ENCODE measurements at places on chromosomes 16 and 17. TPM values are rescaled to one million over a fixed set of nuclear protein-coding genes. Genes with fewer than 3 reads are reported as not detected.

- H3K36me3 ChIP-seq, result no peaks in the 10 kb centered on the region
- no peak overlapping the region for H3K27ac ChIP-seq
- DNase-seq, result no peak
- no peaks in the 10 kb centered on the region for H3K4me1 ChIP-seq
- no peak overlapping the region for H3K4me3 ChIP-seq
Observed at GRCh38 chr17:5580969-5581368, 3.3 kb downstream of the NLRP1 start.

GRCh38 chr17:19646788-19647696, 1.5 kb upstream of the ALDH3A2 start:
- peak overlapping the region; percentile 84 for H3K4me3 ChIP-seq
- H3K36me3 ChIP-seq, result peaks cover 2% of the 10 kb centered on the region
- peaks cover 67% of the 10 kb centered on the region for H3K4me1 ChIP-seq
- DNase-seq, result no peak

The TNP2 gene
- total RNA-seq, result not detected

- H3K36me3 ChIP-seq, result no peaks in the 10 kb centered on the region
- peak within 1 kb of the TSS; percentile 72 for H3K4me3 ChIP-seq
- H3K4me1 ChIP-seq, result peaks cover 10% of the 10 kb centered on the region
- DNase-seq, result no peak
Observed at GRCh38 chr17:40364121-40364861, at the start of gene GJD3. Gene GJD3 (minus strand): TSS chr17:40364737. CDS start chr17:40363815, 922 bp downstream.

DNA sequence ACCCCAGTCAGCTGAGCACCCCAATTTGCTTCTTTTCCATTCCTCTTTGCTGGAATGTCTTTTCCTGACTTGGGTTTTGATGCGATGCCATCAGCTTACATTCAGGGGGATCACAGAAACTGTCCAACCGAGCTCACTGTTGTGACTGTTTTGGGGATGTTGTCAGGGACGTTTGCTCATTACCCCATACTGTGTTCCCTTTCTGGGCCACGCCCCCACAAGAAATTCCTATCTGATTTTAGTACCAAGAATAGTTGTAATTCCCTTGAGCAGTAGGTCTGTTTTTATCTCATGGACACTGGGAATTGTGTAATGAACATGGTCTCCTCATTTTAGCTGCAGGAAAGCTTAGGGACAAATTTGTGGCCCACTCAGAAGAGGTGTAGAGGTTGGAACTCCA, 2.6 kb upstream of the NTN1 start:
- H3K27ac ChIP-seq, result no peak overlapping the region
- H3K4me1 ChIP-seq, result peaks cover 4% of the 10 kb centered on the region
- no peak overlapping the region for H3K4me3 ChIP-seq
- no peak for DNase-seq
- H3K36me3 ChIP-seq, result no peaks in the 10 kb centered on the region
- H3K27me3 ChIP-seq, result peaks cover 56% of the 10 kb centered on the region

DNA sequence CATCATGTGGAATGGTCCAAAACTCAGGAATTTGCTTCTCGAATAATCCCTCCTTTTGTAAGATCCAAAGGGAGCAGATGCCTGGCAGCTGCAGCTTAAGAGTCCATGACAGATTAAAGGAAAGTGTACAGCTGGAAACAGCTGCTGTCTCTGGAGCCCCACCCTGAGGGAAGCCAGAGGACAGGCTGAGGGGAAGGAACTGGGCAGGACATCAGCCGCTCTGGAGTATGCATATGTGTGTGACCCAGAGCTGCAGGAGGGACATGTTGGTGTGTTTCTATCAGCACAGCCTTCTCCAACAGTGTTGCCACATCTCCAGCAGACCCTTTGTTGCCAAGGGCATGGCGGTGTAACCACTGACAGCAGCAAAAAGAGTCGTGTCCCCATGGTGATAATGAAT, 46.2 kb downstream of the CYB561 start:
- peaks cover 11% of the 10 kb centered on the region for H3K4me1 ChIP-seq
- H3K27me3 ChIP-seq, result no peaks in the 10 kb centered on the region
- no peak overlapping the region for H3K27ac ChIP-seq
- no peak for DNase-seq
- peaks cover 25% of the 10 kb centered on the region for H3K36me3 ChIP-seq
- no peak overlapping the region for H3K4me3 ChIP-seq

The INCA1 gene
- total RNA-seq, result 1.7 TPM

The KRTAP4-6 gene
- total RNA-seq, result not detected

DNA sequence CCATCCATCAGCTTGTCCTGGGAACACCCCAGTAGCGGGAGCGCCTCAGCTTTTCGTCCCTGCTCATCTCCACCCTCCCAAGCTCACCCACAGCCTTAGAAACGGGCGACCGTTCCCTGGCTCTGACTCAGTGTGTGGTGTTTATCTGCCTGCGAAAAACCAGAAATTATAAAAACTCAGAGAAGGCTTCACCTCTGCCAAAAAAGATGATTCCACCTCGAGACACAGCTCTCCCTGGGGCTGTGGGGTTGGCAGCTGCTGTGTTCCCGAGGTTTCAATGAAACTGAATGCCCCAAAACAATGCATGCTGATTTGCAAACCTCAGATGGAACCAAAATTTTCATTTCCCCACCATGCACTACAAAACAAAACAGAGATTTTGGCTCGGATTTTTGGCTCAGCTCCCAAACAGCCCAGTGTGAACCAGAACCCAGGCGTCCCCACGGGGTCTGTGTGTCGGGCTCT, 62.4 kb upstream of the MED9 start:
- no peak overlapping the region for H3K27ac ChIP-seq
- H3K4me3 ChIP-seq, result no peak overlapping the region
- H3K4me1 ChIP-seq, result no peaks in the 10 kb centered on the region
- H3K36me3 ChIP-seq, result no peaks in the 10 kb centered on the region
- H3K27me3 ChIP-seq, result peaks cover 12% of the 10 kb centered on the region

- no peak overlapping the region for H3K4me3 ChIP-seq
- H3K27me3 ChIP-seq, result peaks cover 55% of the 10 kb centered on the region
- H3K36me3 ChIP-seq, result no peaks in the 10 kb centered on the region
- DNase-seq, result no peak
Observed at GRCh38 chr17:34349751-34350150, 6.5 kb upstream of the CCL13 start.

GRCh38 chr16:75754141-75754540, 27.9 kb upstream of the CPHXL start:
- H3K27me3 ChIP-seq, result peaks cover 23% of the 10 kb centered on the region
- no peaks in the 10 kb centered on the region for H3K36me3 ChIP-seq
- no peak overlapping the region for H3K4me3 ChIP-seq
- no peak overlapping the region for H3K27ac ChIP-seq

The GPR142 gene
- total RNA-seq, result not detected

The SEZ6 gene
- not detected for total RNA-seq

DNA sequence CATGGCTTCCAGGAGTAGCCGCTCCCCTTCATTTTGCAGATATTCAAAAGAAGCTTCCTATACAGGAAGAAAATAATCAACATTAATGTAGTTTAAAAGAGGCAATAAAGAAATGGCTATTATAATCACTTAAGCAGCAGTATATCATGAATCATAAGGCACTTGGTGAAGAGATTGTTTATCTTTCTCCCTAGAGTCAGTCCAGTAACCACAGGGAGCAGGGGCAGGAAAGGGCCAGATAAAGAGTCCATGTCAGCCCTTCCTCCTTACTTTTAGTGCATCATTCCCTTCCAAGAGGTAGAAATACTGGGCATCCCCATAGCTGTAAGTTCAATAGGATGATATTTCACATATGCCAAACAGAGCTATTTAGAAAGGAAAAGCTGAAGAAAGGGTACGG, 184.6 kb upstream of the C17orf78 start:
- no peak overlapping the region for H3K4me3 ChIP-seq
- H3K27ac ChIP-seq, result no peak overlapping the region
- H3K36me3 ChIP-seq, result peaks cover 23% of the 10 kb centered on the region
- peaks cover 17% of the 10 kb centered on the region for H3K4me1 ChIP-seq
- H3K27me3 ChIP-seq, result no peaks in the 10 kb centered on the region

The UMOD gene
- total RNA-seq, result not detected

DNA sequence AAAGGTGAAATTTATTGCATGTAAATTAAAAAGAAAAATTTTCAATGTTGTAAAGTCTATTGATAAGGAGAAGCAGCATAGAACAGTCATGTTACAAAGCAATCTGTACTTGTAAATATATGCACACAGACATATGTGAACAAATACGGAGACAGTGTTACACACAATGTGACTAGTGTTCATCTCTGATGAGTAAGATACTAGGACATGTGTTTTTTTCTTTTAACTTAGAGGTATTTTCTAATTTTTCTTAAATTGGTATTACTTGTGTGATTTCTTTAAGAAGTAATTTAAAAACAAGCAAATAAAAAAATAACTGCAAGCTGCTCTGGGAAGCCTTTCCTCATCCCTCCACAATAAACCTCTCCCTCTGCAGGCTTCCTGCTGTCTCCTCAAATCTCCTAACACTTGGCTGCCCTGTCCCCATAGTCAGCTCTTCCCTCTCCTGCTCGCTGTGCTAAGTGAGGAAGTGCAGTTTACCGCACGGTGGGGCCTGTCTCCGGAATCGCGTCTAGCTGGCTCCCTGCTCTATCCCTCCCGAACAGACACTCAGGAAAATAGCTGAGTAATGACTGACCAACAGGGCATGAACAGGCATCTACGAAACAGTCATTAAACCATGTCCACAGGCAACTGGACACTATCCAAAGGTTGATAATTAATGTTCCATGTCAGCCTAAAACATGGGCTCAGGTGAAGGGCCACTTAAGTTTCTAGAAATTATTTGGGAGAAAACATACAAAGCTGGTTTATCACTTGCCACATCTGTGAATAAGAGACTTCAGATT, 35.9 kb downstream of the CMTM4 start:
- no peaks in the 10 kb centered on the region for H3K36me3 ChIP-seq
- no peak for DNase-seq
- H3K27ac ChIP-seq, result peak overlapping the region; percentile 97
- no peaks in the 10 kb centered on the region for H3K27me3 ChIP-seq
- H3K4me3 ChIP-seq, result peak overlapping the region; percentile 22

DNA sequence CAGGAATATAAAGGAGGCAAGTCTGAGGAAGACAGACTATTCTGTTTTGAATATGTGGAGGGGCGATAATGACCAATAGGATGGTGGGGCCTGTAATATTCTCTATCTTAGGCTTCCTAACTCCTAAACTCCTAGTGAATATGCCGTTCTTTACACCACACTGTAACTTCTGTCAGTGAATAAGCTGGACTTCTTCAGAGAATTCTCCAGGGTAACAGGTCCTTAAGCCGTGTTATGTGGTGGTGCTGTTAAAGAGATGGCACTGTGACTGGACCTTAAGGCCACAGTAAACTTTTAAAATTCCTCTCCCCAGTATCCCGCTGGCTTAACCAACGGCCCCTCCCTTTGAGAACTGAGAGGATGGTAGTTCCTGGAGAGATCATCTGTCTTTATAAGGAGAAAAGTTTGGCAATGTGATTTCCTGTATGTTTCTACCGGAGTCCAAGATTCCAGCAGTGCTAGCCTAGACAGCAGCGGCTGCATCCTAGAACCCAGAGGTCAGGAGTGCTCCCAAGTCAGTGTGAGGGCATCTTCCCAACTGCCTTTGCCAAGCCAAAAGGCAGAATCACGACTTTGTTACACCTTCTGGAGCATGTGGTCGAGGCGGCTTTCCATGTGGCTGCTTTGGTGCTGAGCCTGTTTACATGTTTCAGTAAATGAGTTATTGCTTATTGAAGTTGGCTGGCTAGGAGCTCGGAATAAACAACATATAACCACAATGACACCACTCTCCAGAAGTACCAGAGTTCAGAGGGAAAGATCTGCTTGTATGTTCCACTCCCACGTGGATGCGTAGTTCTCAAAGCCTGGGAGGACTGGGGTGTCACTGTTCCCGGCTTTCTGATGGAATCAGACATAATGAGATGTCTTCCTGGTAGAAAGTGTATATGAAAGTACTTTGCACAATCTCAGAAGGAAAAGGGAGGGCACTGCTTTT, 41.0 kb downstream of the TUBD1 start:
- H3K27ac ChIP-seq, result peak overlapping the region; percentile 97
- H3K4me1 ChIP-seq, result peaks cover 41% of the 10 kb centered on the region
- H3K36me3 ChIP-seq, result no peaks in the 10 kb centered on the region
- DNase-seq, result no peak

DNA sequence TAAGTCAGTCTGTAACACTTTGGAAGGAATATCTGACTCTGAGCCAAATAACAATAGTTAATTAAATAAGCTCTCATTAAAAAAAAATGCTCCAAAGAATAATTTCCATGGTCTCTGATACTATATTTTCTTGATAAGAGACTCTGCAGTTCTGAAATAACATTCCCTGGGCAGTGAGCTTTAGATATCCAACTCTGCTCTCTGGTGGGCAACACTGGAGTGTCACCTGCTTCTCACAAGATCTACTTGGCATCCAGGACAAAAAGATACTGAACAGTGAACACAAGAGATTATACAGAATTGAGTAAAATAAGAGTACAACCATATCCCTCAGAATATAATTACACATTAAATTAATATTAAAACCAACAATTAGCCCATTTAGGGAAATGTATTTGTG, 13.7 kb downstream of the BLMH start:
- H3K4me3 ChIP-seq, result no peak overlapping the region
- H3K27me3 ChIP-seq, result no peaks in the 10 kb centered on the region
- H3K4me1 ChIP-seq, result no peaks in the 10 kb centered on the region
- no peak for DNase-seq
- peaks cover 28% of the 10 kb centered on the region for H3K36me3 ChIP-seq

DNA sequence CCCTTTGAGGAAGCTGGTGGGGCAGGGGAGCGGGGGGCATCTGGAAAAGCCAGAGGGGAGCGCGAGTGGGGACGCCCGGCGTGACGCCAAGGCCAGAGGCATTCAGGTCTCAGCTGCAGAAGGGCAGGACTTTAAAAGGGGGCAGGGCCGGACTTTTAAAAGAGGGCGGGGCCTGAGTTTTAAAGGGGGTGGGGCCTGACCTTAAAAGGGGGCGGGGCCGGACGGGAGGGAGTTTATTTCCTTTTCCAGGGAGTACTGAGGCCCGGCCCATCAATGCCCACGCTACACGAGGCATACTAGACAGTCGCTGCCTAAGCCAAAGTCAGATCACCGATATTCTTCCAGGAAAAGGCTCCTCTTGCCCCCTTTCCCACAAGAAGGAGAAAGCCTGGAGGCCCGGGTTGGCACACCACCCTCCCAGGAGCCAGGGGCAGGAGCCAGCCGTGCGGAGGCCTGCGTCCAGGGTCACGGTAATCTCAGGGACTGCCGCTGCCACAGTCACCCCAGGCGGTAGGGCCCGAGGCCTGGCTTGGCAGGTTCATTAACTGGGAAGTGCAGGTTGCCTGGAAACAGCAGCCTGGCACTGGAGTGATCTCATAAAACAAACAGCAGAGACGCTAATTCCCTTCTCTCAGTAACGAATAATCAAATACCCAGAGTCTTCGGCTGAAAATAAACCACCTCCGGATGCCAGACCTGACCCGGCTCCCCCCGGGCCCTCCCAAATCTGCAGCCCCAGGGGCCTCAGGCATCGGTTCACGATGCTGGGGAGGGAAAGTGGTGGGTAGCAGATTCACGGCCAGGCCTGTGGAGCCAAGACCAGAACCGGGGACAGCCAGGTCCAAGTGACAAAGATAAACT, 90.7 kb downstream of the TIMM22 start:
- H3K27ac ChIP-seq, result peak overlapping the region; percentile 59
- peaks cover 7% of the 10 kb centered on the region for H3K36me3 ChIP-seq
- H3K4me1 ChIP-seq, result peaks cover 12% of the 10 kb centered on the region
- DNase-seq, result no peak

The SLC2A4 gene
- total RNA-seq, result 1.8 TPM
